ENCODE measurements at places on chromosomes 6 and 20.
A peak's percentile ranks its signal among the peaks of the same experiment; 100 is the strongest.

DNA sequence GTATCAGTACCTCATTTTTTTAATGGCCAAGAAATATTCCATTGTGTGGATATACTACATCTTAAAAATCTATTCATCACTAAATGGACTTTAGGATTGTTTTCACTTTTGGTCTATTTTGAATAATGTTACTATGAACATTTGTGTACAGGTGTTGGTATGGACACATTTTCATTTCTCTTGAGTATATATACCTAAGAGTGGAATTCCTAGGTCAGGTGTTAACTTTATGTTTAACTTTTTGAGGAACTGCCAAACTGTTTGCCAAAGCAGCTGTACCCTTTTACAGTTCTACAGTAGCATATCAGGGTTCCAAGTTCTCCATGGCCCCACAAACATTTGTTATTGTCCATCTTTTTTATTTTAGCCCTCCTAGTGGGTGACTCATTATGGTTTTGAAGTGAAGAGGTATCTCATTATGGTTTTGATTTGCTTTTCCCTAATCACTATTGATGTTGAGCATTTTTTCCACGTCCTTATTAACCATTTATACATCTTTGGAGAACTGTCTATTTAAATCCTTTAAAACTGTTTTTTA lies 28.2 kb downstream of the DSTN start:
- DNase-seq: no peak

DNA sequence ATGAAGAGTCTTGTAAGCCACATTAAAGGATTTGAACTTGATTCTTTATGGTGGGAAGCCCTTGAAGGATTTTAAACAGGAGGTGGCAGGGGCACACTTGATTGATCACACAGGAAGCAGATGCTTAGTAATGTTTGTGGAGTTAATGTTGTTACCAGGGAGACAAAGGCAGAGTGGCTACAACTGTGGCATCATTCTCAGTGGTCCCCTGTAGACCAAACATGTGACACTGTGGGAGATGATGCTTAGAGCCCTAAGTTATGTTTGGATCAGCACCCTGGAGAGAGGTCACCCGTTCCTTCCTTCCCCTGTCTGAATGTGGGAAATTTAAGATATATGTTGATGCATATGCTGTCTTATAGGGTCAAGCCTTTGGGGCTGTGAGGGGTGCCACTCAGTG lies 53.2 kb downstream of the EIF2S2 start:
- DNase-seq: no peak

DNA sequence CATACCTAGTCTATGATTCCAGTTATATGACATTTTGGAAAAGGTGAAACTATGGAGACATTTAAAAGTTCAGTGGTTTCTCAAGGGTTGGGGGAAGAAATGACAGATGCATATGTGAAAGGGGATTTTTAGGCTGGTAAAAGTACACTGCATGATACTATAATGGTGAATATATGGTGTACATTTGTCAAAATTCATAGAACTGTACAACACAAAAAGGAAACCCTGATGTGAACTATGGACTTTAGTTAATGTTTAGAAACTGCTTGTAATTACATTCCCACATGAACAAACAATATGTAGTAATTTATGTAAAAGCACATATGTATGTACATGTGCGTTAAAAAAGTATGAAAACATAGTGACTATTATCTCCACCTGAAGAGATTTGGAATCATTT lies 907.3 kb upstream of the CITED2 start:
- no peak for DNase-seq

GRCh38 chr20:62511915-62512610 lies 36.3 kb upstream of the GATA5 start:
- DNase-seq: peak; percentile 39

DNA sequence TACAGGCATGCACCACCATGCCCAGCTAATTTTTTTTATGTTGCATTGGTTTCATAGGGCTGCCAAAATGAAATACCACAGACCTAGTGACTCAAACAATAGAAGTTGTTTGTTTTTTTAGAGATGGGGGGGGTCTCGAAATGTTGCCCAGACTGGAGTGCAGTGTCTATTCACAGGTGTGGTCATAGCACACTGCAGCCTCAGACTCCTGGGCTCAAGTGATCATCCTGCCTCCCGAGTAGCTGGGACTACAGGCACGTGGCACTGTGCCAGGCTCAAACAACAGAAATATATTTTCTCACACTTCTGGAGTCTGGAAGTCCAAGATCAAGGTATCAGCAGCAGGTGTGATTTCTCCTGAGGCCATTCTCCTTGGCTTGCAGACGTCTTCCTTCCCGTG lies 6.6 kb upstream of the SLC16A10 start:
- DNase-seq: peak; percentile 15

DNA sequence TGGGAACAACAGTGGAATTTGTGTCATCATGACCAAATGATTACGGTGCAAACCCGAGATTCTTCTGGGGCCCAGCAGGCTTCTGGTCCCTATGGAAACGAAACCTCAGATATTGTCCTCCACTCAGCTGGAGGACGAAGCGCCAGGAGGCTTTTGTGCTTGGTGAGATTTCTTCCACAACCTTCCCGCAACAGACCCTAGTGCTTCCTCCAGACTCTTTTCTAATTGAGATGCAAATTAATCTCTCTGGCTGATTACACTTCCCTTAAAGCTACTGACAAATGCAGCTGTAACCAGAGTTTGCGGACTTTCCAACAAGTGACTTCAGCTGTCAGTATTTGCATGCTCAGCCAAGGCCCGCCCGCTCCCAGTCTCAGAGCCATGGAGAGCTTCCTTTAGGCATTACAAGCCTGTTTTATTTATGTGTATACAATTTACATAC lies 96.0 kb downstream of the INSM1 start:
- DNase-seq: peak; percentile 87

GRCh38 chr20:11103866-11104265 lies 430.1 kb upstream of the JAG1 start:
- no peak for DNase-seq

DNA sequence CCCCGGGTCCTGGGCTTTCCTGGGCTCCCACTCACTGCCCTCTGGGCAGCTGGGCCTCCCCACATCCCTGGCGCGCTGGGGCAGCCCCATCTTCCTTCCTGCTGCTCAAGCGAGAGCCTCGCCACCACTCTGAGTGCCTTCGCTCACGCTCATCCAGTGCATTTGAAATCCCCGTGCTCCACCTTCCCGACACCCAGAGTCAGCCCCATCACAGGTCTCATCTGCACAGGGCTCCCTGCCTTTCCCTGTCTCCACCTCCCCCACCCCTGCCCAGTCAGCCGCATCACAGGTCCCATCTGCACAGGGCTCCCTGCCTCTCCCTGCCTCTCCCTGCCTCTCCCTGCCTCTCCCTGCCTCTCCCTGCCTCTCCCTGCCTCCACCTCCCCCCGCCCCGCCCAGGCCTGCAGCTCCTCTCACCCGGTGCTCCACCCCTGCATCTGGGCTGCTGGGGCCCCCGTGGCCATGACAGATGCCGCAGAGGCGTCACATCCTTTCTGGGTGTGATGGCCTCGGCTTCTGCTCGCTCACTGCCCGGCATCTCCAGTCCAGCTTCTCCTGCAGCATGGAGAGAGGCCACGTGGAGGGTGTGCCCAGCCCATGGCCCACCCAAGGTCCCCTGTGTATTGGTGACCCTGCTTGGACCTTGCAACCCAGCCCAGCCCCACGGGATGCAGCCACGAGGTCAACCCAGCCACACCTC lies 9.0 kb upstream of the BHLHE23 start:
- no peak for DNase-seq

DNA sequence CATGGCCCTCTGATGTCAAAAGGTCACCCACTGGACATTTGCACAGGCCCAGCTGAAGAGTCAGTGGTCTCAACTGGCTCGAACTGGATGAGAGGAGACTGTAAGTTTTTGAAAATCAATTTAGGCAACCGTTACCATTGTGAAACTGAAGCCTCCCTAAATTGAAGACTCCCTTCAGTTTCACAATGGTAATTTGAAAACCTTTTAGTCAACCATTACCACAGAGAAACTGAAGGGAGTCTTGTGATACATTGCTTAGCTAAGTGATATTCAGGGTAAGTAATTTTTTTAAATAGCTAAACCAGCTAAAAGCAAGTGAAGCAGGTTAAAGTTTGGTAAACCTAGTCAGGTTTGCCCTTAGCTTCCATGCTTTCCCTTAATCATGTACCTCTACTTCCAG lies 197.3 kb upstream of the NT5E start:
- no peak for DNase-seq

DNA sequence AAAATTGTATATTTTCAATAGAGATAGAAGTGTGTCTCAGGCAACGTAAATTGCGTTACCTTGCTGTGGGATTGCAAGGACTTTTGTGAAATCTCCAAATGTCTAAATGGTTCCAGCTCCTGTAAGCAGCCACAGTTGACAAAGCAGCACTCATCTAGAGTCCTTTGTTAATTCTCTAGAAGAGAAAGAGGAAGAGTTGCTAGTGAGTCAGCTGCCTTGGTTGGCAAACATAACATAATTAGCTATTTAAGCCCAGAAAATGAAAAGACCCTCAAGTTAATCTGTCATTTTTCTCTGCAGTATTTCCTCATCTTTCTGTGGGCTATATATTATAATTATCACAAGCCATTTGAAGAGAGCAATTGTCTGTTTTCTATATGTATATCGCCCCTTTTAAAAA lies 66.4 kb upstream of the FABP7 start:
- DNase-seq: peak; percentile 26

GRCh38 chr6:100479179-100480035 lies 14.7 kb upstream of the SIM1 start:
- peak; percentile 20 for DNase-seq

DNA sequence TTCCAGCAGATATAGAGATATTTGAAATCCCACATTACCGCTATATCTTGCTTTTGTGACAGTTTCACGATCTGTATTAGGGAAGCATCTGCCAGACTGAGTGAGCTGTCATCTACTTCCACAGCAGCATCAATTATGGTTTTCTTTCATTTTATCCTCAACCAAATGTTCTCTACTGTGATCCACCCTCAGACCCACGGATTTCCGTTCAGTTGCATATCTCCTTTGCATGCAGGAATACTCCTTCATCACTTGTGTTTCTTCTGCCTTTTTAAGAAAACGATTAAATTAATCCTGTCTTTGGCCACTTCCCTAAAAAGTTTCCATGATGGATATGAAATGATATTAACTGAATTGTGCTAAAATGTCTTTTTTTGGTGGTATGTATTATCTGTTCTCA lies 262.1 kb upstream of the ADGRB3 start:
- DNase-seq: no peak

DNA sequence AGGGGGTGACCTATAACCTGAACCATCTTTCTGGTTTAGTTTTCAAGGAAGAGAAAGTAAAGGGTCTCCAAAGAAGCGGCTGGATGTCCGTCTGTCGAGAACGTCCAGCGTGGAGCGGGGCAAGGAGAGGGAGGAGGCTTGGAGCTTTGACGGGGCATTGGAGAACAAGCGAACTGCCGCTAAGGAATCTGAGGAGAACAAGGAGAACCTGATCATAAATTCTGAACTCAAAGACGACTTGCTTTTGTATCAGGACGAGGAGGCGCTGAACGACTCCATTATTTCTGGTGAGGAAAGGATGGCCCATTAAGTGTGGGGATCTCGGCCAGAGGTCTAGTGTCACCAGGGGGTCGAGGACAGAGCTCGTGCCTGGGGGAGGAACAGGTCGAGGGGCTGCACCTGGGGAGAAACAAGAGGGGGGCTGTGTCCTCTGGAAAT lies 159.2 kb downstream of the SYCP2 start:
- no peak for DNase-seq

- no peak for DNase-seq
Observed at GRCh38 chr6:2147766-2148448, 97.5 kb downstream of the GMDS start.

GRCh38 chr6:43604174-43604573 lies 24.9 kb downstream of the GTPBP2 start:
- DNase-seq: no peak

GRCh38 chr6:84284428-84285049 lies 57.1 kb upstream of the CEP162 start:
- peak; percentile 28 for DNase-seq

GRCh38 chr6:32189069-32189741 lies 797 bp downstream of the PBX2 start:
- no peak for DNase-seq

- DNase-seq: no peak
Observed at GRCh38 chr20:7728338-7728737, 211.9 kb downstream of the HAO1 start.

GRCh38 chr20:48295966-48296421 lies 510.7 kb upstream of the SULF2 start:
- DNase-seq: peak; percentile 34

- no peak for DNase-seq
Observed at GRCh38 chr6:24761193-24761835, 13.4 kb upstream of the GMNN start.

- DNase-seq: no peak
Observed at GRCh38 chr20:294602-295001, 2.8 kb upstream of the ZCCHC3 start.

DNA sequence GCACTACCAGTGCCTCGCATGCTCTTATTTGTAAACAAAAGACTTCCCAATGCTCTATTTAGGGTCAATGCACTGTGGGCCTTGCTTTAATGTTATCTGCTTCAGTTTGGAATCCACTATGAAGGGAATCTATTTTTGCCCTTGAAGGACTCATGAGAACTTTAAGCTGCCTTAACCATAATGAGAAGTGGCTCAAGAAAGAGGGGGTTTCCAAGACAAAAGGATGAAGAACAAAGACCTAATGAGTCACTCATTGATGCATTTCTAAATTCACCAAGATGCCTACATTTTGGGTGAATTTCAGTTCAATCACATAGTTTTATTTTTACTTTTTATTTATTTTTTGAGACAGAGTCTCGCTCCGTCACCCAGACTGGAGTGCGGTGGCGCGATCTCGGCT lies 228.2 kb downstream of the LY86 start:
- no peak for DNase-seq

GRCh38 chr20:46159101-46159897 lies 41.2 kb downstream of the CD40 start:
- no peak for DNase-seq

GRCh38 chr6:105468850-105469249 lies 66.0 kb upstream of the PREP start:
- no peak for DNase-seq

DNA sequence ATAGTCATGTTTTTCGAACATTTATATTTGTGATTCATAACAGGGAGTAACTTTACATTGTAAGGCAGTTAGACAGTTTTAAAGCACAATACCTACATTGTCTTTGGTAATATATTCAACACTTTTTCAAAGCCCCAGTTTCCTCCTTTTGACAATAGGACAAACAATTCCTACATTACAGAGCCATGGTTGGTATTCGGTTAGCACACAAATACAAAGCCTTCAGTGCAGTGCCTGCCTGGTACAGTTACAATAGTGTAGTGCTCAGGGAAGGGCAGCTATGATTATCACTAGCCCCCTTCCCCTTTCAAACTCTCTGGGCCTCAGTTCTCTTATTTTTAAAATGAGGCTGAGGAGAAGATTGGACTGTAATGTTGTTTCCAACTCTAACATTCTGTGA lies 207.8 kb downstream of the TPBG start:
- no peak for DNase-seq

DNA sequence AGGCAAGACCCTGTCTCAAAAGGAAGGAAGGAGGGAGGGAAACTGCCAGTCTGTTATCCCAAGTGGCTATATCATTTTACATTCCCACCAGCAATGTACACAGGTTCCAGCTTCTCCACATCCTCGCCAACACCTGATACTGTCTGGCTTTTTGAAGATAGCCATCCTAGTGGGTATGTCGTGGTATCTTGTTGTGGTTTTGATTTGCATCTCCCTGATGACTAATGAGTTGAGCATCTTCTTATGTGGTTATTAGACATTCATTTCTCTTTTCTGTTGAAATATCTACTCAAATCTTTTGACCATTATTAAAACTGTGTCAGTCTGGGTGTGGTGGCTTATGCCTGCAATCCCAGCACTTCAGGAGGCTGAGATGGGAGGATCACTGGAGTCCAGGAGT lies 47.9 kb upstream of the ARID1B start:
- DNase-seq: no peak

Data from NCI-H1417 (cell line).